Brain microvascular endothelial cell (primary cell): ENCODE measurements at places on chromosomes 4 and X.

DNA sequence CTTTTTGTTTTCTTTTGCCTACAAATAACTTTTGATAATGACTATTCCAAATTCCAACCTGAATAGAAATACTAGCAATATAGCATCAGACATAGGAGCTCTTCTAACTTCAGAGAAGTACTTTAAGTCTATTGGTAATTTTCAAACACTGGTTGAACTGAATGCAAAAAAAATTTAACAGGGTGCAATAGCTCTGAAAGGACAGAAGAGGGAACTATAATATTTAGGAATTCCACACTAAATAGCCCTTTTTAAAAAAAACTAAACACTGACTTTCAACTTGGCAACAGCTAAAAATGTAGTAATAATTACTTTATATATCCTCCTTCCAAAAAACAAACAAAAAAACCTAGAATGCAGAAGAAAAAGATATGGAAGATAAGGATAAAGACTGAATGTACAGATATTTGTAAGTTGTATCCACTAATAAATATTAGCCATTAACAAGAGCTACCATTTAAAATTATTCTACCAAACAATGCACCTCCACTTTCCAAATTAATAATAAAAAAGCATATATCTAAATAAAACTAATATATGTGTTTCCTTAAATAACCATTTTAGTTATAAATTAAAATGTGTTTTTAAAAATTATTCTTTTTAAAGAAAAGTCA is 81.4 kb downstream of the FBXW7 start:
- DNase-seq, result no peak

DNA sequence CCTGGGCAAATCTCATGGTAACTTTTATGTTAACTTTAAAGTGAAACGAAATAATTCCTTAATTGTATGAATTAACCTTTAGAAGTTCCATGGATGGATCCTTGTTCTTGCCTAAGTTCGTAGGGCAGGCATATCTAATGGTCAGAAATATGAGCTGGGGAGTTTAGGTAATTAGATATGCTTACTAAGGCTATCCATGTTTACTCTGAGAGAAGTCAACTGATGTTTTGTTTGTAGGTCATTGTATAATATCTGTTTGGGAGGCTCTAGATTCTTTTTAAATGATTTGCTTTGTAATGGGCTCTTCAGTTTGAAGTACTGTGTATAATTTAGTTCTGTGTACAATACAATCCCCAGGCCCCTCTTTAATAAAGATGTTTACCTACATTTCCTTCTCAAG is 117.0 kb downstream of the DCK start:
- DNase-seq, result no peak

DNA sequence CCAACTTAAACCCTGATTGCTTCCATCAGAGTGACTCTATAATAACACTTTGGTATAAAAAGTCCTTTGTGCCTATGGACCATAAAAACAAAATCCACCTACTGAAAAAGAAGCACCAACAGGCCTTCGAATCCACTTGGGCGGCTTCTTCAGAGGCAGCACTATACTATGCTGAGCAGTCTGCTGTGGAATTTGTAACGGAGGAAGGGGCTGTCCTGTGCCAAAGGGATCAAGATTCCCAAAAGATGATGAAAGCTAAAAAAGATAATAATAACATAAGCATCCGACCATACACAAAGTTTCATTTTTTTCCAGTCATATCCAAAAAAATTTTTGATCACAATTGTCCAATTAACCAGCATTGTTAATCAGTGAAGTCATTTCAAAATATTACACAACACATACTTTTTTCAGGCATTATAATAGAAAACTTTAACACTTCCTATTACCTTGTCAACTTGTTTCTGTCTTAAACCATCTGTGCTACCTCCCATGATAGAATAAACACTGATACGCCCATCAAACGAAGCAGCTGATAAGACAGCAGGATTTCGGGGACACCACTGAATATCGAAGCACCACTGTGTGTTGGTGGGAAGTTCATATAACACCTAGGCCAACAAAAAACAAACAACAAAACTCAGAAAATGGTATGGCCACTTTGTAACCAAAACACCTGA is 24.1 kb downstream of the SEC31A start:
- DNase-seq, result no peak

GRCh38 chrX:65987811-65988210 is 52.1 kb downstream of the VSIG4 start:
- no peak for DNase-seq

DNA sequence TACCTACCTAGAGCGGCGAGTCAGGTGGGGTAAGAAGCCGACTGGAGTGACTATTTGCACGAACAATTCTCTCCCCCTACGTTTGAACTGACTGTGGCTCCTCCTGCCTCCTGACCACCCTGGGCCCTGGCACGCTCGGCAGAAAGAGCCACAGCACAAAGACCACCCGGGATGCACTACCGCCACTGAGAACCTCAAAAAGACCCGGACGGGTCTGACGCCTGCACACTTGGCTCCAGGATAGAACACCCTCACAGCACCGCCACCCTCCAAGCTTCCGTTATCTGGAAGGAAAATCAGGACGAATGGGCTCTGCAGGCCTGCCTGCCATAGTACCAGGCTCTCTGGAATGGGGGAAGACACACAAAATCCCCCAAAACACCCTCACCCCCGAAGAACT is 2.2 kb downstream of the LRPAP1 start:
- no peak for DNase-seq

- DNase-seq, result no peak
These were observed 557 bp upstream of the FAM53A start for GRCh38 chr4:1684506-1685234.

DNA sequence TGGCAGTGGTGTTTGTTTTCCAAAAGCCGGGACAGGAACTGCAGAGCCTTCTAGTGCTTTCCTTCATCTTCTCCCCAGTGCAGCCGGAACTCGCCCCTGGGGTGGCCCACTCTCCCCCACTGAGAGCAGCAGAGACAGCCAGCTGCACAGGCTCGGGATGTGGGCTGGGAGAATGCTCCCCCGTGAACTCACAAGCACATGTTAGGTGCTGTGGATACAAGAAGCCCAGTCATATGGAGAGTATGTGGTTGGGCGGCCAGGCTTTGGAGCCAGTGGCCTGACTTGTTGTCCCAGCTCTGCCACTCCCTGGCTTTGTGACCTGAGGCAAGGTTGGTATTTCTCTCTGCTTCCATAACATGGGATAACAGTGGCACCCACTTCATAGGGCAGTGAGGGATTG is 9.4 kb upstream of the KIAA0232 start:
- DNase-seq, result peak; percentile 48

- no peak for DNase-seq
These were observed 60.7 kb upstream of the ABCG2 start for GRCh38 chr4:88219099-88219498.

- DNase-seq, result no peak
These were observed 904 bp upstream of the WDR1 start for GRCh38 chr4:10117359-10118047.

- peak; percentile 85 for DNase-seq
These were observed 24.5 kb downstream of the RUFY3 start for GRCh38 chr4:70746179-70746839.

DNA sequence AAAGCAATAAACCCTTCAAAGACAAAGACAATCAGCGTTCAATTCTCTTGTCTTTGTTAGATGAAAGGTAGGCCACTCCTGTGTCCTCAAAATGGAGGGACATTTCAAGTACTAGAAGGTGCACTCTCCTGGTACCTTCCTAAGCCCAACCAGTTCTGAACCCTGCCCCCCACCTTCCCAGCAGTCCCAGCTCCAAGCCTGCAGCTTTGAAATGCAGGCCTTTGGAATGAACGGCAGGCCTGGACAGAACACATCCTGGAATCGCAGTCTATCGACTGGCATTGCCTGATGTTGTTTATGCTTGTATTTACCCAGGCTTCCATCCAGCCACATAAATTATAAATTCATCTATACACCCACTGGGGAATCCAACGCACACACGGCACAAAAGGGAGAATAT is 47.4 kb downstream of the RASGEF1B start:
- no peak for DNase-seq

DNA sequence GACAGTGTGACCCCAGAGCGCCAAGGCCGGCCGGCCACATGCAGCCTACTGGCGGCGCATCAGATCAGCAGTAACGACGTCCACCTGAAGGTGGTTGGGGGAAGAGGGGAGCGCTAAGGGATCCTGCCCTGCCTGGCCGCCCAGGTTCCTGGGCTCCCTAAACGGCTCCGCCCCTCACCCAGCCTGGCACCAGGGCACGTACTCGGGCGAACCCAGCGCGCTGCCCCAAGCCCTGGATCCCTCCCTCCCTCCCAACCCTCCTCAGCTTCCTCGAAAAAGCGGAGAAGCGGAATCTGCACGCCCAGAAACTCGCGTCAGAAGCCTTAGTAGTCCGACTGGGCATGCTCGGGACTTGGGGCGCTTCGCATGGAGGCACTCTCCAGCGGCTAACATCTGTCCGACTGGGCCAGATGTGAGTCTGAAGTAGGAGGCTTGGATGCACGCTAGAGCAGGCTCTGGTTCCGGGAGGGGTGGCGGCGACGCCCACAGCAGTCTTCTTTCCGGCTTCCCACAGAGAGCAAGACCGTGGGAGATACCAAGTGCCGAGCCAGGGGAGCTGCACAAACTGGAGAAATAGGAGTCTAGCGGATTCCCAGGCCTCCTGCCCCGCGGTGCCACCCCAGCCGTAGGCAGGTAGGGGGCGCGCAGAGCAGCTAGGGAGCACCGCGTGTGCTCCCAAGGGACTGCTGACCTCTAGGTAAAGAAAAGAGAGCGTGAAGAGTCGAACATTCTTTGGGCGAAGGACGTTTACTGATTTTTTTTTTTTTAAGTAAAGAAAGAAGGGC is 114.3 kb upstream of the TEX13C start:
- DNase-seq, result peak; percentile 22

GRCh38 chr4:7767966-7768365 is 171.7 kb downstream of the AFAP1 start:
- DNase-seq, result no peak

- no peak for DNase-seq
These were observed 16.5 kb upstream of the EGFL6 start for GRCh38 chrX:13552892-13553291.

GRCh38 chr4:7842384-7843279 is 97.0 kb downstream of the AFAP1 start:
- peak; percentile 94 for DNase-seq
